ENCODE measurements at places on chromosomes 3 and 15.
A peak's percentile ranks its signal among the peaks of the same experiment; 100 is the strongest.

DNA sequence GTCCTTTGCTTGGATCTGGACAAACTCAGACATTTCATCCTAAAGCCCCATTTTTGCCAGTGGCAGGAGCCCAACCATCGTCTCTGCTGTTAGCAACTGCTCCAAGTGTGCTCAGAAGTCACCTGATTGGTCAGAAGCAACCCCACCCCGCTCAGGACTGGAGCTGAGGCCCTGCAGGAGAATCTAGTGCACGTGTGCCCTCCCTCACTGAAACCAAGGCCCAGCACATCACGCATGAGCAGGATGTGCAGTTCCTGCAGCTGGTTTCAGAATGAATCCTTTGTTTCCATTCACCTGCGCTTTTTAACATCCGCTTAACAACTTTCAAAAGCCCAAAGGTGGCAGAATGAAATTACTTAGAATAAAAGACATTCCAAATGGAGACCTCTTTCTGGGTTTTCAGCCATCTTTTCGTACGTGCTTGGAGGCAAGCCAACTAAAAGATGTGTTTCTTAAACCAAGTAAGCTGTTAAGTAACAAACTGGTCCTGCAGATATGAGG lies 81.2 kb downstream of the SRGAP3 start:
- H3K36me3 ChIP-seq, result no peaks in the 10 kb centered on the region
- H3K27ac ChIP-seq, result no peak overlapping the region
- no peak overlapping the region for H3K4me3 ChIP-seq
- H3K27me3 ChIP-seq, result no peaks in the 10 kb centered on the region
- DNase-seq, result no peak
- H3K4me1 ChIP-seq, result peaks cover 5% of the 10 kb centered on the region

- H3K36me3 ChIP-seq, result no peaks in the 10 kb centered on the region
- no peak overlapping the region for H3K27ac ChIP-seq
- DNase-seq, result no peak
- no peak overlapping the region for H3K4me3 ChIP-seq
Observed at GRCh38 chr15:79944622-79945021, 26.4 kb downstream of the BCL2A1 start.

DNA sequence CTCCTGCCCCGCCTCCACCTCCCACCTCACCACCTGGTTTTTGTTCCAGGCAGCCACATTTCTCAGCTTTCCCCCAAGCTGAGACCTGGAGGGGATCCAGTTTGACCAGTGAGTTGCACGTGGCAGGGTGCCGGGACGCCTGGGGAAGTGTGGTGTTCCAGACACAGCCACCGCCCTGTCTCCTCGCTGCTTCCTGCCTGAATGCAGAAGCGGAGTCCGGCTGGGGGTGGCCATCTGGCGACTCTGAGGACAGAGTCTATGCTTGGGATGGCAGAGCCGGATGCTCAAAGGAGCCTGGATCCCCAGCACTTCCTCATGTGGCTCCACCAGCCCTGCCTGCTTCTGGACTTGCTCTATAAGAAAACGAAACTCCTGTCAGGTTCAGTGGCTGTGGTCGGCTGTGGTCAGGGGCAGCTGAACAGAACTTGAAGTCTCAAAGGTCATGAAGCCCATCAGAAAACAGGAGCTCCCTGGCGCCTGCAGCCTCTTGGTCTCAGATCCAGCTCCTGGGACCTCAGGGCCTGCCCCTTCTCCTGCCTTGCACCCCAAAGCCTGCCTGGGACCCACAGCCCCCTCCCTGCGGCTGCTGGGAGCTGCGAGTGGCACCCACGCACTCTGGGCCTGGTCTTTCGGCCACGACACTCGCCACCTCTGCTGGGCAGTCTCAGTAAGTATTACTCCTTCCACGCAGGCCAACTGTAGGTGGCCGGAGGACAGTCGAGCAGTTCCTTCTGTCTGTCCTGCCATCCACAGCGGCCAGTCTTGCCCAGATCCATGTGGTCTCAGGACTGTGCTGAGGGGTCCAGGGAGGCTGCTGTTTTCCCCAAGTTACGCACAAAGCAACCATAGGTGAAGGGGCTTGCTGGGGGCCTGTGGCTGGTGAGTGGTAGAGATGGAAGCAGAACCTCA lies 112.8 kb upstream of the MEF2A start:
- H3K27ac ChIP-seq, result no peak overlapping the region
- H3K27me3 ChIP-seq, result no peaks in the 10 kb centered on the region
- peaks cover 17% of the 10 kb centered on the region for H3K4me1 ChIP-seq
- peak; percentile 61 for DNase-seq

- no peaks in the 10 kb centered on the region for H3K36me3 ChIP-seq
- no peaks in the 10 kb centered on the region for H3K27me3 ChIP-seq
- no peak for DNase-seq
- H3K27ac ChIP-seq, result no peak overlapping the region
Observed at GRCh38 chr15:80844011-80844732, 65.0 kb downstream of the CEMIP start.

DNA sequence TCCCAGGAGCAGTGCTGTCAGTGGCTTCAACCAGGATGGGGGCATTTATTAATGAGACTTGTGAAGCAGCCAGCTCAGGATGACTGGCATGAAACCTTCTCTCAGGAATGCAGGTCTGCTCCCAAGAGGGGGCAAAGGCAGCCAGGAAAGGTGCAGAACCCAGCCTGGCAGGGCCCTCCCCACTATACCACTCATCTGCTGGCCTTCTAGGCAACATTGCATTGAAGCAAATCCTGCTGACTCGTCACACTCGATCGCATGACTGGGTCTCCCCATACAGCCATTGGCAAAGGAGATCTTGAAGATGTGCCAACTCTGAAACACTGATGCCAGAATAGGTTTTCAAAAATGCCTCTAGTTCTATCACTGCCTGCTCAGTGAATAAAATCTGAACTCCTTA lies 65.7 kb upstream of the CMTM7 start:
- no peaks in the 10 kb centered on the region for H3K4me1 ChIP-seq
- no peaks in the 10 kb centered on the region for H3K36me3 ChIP-seq
- H3K27ac ChIP-seq, result no peak overlapping the region

- H3K27me3 ChIP-seq, result no peaks in the 10 kb centered on the region
- no peak overlapping the region for H3K27ac ChIP-seq
- no peak overlapping the region for H3K4me3 ChIP-seq
- no peaks in the 10 kb centered on the region for H3K36me3 ChIP-seq
- DNase-seq, result no peak
Observed at GRCh38 chr3:37921025-37921424, 59.3 kb downstream of the CTDSPL start.

DNA sequence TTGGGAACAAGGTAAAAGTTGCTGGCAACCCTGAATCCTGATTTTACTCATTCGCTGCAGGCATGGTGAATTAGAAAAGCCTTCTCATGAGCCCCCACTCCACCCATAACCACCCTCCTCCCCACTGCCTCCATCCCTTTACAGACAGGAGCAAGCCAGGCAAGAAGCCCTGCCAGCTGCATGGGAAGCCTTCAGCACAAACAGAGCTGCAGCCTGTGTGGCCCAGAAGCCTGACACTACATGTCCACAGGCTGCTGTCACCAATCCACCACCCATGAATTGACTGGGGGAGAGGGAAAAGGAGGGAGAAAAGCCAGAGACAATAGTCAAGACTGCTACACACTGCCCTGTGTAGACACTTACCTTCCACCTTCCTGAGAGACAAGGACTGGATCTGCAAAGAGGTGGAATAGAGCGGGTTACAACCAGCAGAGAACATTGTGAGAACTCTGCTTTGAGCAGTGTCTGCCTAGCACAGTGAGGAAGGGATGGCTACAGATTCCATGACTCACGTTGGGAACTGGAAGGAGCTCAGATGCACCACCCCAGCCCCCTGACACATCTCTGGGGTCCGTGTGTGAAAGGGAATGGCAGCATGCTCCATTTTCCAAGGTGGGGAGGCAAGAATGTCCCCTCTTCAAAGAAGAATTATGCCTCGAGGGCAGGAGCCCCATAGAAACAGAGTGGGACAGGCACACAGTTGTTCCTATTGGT lies 33.9 kb downstream of the DZIP1L start:
- no peak overlapping the region for H3K4me3 ChIP-seq
- H3K27ac ChIP-seq, result peak overlapping the region; percentile 41
- DNase-seq, result no peak
- H3K36me3 ChIP-seq, result no peaks in the 10 kb centered on the region

DNA sequence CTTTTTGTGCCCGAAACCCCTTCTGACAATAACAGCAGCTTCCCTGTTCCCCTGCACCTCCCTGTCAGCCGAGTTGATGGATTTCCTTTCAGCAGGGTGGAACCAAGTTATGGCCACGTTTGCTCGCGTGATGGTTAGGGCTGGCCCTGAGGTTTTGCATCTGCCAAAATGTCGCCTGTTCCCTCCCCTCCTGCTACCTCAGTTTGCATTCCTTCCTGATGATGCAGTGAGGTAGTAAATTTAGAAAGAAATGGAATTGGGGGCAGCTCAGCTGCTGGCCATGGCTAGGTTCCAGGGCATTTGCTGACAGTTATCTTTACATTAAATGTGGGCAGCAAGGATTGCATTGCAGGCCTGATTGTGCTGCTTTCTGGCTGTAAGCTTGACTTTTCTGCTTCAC lies 13.2 kb downstream of the LIMD1 start:
- DNase-seq, result no peak
- no peak overlapping the region for H3K4me3 ChIP-seq
- no peaks in the 10 kb centered on the region for H3K36me3 ChIP-seq
- peaks cover 21% of the 10 kb centered on the region for H3K4me1 ChIP-seq
- H3K27ac ChIP-seq, result peak overlapping the region; percentile 50
- no peaks in the 10 kb centered on the region for H3K27me3 ChIP-seq

DNA sequence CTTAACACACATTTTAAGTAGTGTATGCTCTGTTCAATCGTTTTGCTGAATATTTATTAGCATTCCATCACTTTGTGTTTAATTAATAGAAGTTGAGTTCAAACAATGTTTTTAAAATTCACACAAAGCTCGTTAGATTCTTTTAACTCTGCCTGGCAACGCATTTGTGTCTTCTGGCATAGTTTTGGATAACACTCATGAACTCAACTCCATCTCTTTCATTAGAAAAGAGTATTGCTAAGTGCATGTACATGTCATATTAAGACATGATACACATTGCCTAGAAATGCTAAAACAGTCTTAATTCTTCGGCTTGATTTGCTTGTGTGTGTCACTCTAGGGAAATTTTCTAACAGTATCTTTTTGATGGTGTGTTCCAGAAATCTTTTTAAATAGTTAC lies 15.7 kb downstream of the TSC22D2 start:
- H3K4me1 ChIP-seq, result peaks cover 1% of the 10 kb centered on the region
- no peaks in the 10 kb centered on the region for H3K27me3 ChIP-seq
- no peaks in the 10 kb centered on the region for H3K36me3 ChIP-seq
- no peak overlapping the region for H3K4me3 ChIP-seq

- no peaks in the 10 kb centered on the region for H3K36me3 ChIP-seq
- no peak for DNase-seq
- H3K4me1 ChIP-seq, result no peaks in the 10 kb centered on the region
- no peak overlapping the region for H3K27ac ChIP-seq
- no peak overlapping the region for H3K4me3 ChIP-seq
Observed at GRCh38 chr15:92294759-92295158, 98.9 kb upstream of the ST8SIA2 start.

DNA sequence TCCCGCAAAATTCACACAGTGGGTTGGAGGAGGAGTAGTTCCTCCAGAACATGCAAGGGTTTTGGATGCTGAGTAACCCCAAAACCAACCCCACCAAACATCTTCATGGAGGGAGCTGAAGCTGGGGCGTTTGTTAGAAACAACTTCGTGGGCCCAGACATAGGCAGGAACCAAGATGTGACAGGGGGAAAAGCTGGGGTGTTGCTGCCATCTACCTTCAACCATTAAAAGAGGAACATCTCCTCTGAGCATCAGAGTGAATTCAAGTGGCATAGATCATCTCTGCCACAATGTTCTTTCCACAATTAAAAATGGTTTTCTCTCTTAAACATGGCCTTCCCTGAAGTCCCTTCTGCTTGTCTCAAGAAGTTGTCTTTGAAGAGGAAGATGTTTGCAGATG lies 20.5 kb downstream of the SIDT1 start:
- H3K27ac ChIP-seq, result no peak overlapping the region
- H3K27me3 ChIP-seq, result no peaks in the 10 kb centered on the region
- no peak for DNase-seq
- H3K4me3 ChIP-seq, result no peak overlapping the region
- no peaks in the 10 kb centered on the region for H3K36me3 ChIP-seq

GRCh38 chr3:78066287-78066686 lies 1026.4 kb downstream of the ROBO2 start:
- DNase-seq, result no peak
- H3K4me3 ChIP-seq, result no peak overlapping the region
- H3K27me3 ChIP-seq, result no peaks in the 10 kb centered on the region
- H3K36me3 ChIP-seq, result no peaks in the 10 kb centered on the region

GRCh38 chr15:95024351-95024750 lies 793.0 kb downstream of the MCTP2 start:
- DNase-seq, result no peak
- H3K27ac ChIP-seq, result no peak overlapping the region
- peaks cover 1% of the 10 kb centered on the region for H3K4me1 ChIP-seq
- H3K36me3 ChIP-seq, result no peaks in the 10 kb centered on the region
- H3K27me3 ChIP-seq, result no peaks in the 10 kb centered on the region
- H3K4me3 ChIP-seq, result no peak overlapping the region

- H3K4me3 ChIP-seq, result no peak overlapping the region
- peak overlapping the region; percentile 80 for H3K27ac ChIP-seq
- no peaks in the 10 kb centered on the region for H3K27me3 ChIP-seq
- no peak for DNase-seq
Observed at GRCh38 chr15:101126618-101127505, 125.0 kb downstream of the CHSY1 start.

- no peaks in the 10 kb centered on the region for H3K4me1 ChIP-seq
- no peak for DNase-seq
- H3K4me3 ChIP-seq, result no peak overlapping the region
- H3K27me3 ChIP-seq, result no peaks in the 10 kb centered on the region
- no peak overlapping the region for H3K27ac ChIP-seq
Observed at GRCh38 chr3:149291178-149291577, 42.3 kb downstream of the TM4SF18 start.

DNA sequence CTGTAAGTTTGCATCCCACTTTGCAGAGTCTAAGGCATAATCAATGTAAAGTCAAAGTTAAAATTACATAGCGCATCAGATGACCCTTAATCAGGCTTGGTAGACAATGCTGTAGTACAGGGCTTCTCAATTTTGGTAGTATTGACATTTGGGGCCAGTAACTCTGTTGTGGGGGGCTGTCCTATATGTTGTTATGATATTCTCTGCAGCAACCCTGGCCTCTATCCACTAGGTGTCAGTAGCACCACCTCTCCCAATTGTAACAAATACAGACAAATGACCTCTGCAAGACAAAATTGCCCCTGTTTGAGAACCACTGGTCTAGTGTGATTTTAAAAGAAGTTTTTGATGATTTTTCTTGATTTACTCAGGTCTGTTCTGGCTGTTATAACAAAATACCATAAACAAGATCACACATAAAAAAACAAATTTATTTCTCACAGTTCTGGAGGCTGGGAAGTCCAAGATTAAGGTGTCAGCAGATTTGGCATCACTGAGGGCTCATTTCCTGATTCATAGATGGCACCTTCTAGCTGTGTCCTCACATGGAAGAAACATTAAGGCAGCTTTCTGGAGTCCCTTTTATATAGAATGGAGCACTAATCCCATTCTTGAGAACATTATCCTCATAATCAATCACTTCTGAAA lies 37.6 kb upstream of the SLC9A9 start:
- H3K36me3 ChIP-seq, result no peaks in the 10 kb centered on the region
- peaks cover 4% of the 10 kb centered on the region for H3K4me1 ChIP-seq
- no peak overlapping the region for H3K4me3 ChIP-seq
- H3K27ac ChIP-seq, result no peak overlapping the region
- H3K27me3 ChIP-seq, result no peaks in the 10 kb centered on the region

- no peaks in the 10 kb centered on the region for H3K36me3 ChIP-seq
- H3K27ac ChIP-seq, result no peak overlapping the region
- H3K4me1 ChIP-seq, result peaks cover 10% of the 10 kb centered on the region
- H3K4me3 ChIP-seq, result no peak overlapping the region
- no peaks in the 10 kb centered on the region for H3K27me3 ChIP-seq
Observed at GRCh38 chr15:77493324-77493907, 72.7 kb downstream of the HMG20A start.
